Heart right ventricle (tissue), 16 donors: ENCODE measurements at places on chromosomes 3 and 15. TPM values are rescaled to one million over a fixed set of nuclear protein-coding genes. Genes with fewer than 3 reads are reported as not detected.

The RUBCN gene
- polyA plus RNA-seq, result 16.5 TPM

The CPN2 gene
- 0.12 TPM for polyA plus RNA-seq

The MINAR1 gene
- under 0.01 TPM for polyA plus RNA-seq

- DNase-seq, result no peak
Observed at GRCh38 chr3:127096256-127097071, 96.5 kb upstream of the PRR23E start.

- no peak for DNase-seq
Observed at GRCh38 chr15:65081758-65082157, 5.2 kb downstream of the KBTBD13 start.

DNA sequence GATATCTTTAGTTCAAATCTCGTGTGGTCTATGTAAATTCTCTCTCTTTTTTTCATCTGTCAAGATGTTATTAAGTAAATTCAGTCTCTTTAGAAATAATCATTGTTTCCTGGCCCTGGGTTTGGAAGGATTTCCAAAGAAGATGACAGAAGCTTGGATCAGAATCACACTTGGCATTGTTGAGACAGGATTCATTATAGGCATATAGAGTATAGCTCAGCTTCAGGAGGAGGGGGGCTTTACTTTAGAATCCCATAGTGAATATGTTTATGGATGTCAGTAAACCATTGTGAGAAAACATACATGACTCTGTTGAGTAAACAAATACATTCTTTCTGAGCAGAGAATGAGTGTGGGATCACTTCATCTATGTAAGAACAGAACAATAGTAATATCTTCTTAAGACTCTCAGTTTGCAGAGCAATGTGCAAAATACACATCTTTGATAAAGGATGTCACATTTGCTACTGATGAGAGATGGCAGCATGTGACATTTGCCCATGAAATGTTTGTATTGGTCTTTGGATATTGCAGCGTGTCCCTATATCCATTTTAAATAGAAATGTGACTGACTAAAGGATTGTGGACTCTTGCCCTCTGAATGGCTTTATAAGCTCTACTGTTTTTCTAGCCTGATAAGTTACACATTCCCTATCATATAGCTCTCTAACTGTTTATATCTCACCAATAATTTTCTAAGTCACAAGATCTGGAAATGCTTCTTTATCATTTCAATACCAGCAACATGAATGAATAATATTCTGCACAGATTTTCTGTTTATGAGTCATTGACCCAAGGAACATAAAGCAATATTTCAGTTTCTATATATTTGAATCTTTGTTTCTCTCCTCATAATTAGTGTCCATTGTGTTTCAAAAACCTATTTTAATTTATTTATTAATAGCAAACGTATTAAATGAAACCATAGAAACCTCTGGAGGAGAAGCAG lies 95.6 kb upstream of the THRB start:
- no peak for DNase-seq

GRCh38 chr15:56049577-56049976 lies 56.2 kb upstream of the NEDD4 start:
- no peak for DNase-seq

- DNase-seq, result no peak
Observed at GRCh38 chr3:138877226-138877625, 42.5 kb upstream of the PIK3CB start.

DNA sequence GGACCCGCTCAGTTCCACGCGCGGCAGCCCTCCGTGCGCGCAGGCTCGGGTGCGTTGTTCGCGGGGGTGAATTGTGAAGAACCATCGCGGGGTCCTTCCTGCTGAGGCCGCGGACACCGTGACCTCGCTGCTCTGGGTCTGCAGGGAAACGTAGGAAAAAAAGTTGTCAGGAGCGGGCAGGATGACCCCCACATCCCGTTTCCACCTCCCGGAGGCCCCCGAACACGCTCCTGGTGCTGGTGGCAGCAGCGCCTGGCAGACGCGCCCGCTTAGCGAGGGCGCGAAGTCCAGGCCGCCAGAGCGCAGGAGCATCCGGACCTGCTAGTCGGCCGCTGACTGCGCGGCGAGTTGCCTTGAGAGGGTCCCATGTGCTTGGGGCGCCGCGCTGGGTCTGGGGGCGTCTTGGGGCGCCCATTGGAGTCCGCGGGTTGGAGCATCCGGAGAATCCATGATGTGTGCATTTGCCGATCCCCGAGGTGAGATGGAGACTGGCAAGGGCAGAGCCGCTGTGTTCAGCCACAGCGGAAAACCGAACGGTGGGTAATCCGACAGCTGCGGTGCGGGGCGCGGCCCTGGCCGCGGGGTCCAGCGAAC lies 520 bp downstream of the GREM1 start:
- DNase-seq, result no peak
